ENCODE measurements at places on chromosomes 6 and 20.
A peak's percentile ranks its signal among the peaks of the same experiment; 100 is the strongest.

DNA sequence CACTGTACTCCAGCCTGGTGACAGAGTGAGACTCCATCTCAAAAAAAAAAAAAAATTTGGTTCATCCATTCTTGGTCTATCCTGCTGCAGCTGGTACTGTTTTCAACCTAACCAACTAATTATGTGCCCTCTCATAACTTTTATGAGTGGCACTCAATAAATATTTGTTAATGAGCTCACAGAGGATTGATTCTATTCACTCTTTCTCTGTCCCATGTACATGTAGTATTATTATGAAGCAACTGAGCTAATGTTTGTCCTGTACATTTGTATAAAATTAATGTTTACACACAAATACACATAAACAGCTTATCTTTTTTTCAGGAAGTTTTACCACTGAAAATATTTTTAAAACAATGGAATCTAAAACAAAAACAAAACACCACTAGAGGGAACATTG is 10.1 kb downstream of the RIPOR2 start:
- DNase-seq, result no peak

DNA sequence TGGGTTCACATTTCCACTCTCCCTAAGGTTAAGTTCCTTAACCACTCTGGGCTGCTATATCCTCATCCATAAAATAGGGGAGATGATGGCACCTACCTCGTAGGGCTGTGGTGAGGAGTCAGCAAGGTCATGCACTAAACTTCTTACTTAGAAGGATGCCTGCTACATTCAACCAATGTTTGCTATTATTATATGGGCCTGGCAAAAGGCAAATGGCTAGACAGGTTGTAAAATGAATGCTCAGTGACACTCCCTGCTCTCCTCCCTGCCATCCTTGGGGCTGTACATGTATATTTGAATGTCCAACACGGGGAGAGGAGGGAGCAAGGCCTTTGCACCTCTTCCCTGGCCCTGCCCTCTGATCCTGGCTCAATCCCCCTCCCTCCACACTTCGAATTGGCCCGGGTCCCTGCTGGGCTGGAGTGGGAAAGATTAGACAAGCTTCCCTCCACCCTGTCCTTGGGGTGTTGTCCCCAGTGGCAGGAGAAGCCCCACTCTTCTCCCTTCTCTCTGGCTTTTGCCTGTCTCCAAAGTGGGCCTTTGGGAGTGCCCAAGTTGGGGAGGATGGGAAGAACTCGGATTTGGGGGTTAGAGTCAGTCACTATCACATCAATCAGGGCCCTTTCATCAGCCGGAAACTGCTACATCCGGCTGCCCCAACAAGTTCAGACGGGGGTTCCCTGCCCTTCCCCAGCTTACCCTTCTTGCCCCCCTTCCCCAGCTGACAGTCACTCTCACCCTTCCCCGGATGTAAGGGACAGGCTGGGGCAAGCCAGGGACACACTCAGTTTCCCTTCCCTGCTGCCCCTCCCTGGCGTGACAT is 36.3 kb upstream of the VEGFA start:
- no peak for DNase-seq

GRCh38 chr6:105795913-105796517 is 290.1 kb upstream of the PRDM1 start:
- no peak for DNase-seq

DNA sequence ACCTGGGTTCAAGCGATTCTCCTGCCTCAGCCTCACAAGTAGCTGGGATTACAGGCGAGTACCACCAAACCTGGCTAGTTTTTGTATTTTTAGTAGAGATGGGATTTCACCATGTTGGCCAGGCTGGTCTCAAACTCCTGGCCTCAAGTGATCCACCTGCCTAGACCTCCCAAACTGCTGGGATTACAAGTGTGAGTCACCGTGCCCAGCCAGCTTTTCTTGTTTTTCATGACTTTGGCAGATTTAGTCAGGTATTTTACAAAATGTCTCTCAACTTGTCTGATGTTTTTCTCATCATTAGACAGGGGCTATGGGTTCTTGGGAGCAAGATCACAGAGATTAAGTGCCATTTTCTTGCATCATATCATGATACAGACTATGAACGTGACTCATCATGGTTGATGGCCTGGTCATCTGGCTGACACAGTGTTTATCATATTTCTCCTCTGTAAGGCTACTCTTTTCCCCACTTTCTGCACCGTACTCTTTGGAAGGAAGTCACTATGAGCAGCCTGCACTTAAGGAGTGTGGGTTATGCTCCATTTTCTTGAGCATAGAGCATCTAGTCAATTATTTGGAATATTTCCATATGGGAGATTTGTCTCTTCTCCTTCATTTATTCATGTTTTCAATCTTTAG is 67.8 kb downstream of the RNF182 start:
- no peak for DNase-seq

- no peak for DNase-seq
Observed at GRCh38 chr6:143939364-143939763, 68.7 kb downstream of the PLAGL1 start.

- no peak for DNase-seq
Observed at GRCh38 chr6:138555421-138555988, 56.2 kb upstream of the NHSL1 start.

GRCh38 chr6:85449818-85450759 is at the start of gene NT5E:
NT5E (plus strand) TSS chr6:85450083; CDS start chr6:85450140, 57 bp downstream.
- no peak for DNase-seq

DNA sequence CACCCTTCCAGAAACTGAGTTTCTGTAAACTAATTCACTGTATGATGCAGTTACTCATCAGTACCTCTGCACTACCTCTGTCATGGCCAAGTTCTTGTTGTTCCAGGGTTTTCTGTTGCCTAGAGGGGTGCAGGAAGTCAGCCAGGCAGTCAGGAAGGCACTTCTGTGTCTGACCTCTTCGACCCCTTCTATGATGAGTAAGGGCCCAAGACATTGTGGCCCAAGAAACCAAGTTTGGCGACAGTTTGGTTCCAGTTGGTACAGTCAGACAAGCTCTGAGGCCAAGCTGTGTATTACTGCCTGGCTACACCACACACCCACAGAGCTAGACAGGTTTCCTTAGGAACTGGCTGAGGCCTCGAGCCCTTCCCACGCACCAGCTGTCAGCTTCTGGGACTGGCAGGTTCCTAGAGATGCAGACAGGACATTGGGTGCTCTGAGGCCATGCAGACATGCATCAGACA is 41.2 kb downstream of the TRAF3IP2 start:
- DNase-seq, result peak; percentile 43

DNA sequence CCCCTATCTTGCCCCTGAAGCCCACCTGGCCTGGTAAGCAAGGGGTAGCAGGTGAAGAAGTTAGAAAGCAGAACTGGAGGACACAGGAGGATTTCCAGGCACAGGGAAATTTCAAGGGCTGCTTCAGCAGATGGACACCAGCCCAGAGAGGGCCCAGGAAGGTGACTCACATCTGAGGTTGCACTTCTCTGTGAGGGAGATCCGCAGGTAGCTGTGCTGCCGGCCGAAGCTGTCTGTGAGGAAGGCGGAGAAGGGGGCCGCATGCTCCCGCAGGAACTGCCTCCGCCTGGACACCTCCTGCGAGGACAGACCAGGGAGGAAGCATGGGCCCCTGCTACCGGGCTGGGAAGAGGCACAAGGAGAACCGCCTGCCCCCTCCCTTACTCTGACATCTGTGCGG is 7.1 kb downstream of the MOCS1 start:
- DNase-seq, result no peak

DNA sequence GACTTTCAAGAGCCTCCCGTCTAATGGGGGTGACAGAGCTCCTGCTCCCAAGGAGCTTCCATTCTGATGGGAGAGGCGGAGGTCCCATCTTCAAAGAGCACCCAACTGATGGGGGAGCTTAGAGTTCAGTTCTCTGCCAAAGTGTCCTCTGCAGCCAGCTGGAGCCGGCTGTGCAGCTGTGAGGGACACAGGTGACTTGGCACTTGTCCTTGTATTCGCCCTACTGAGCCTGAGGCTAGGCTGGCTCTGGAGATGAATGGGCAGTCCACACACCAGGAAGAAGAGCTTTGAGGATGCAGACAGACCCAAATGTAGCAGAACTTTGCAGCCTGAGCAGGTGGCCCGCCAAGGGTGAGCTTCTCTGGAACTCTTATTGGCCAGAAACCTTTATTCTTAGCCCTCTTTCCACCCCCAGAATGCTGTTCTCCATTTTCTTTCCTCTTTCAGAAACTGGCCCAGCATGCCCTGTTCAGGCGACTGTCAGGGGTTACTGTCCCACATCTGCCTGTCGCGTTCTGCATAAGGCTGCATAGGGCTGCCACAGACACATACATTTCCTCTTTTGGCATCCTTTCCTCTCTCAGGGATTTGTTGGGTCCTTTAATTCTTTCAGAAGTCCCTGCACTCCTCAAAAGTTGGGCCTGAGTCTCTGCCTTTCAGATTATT is 108.7 kb upstream of the LRFN2 start:
- peak; percentile 3 for DNase-seq

- DNase-seq, result no peak
Observed at GRCh38 chr20:51017251-51017650, 5.7 kb downstream of the KCNG1 start.

DNA sequence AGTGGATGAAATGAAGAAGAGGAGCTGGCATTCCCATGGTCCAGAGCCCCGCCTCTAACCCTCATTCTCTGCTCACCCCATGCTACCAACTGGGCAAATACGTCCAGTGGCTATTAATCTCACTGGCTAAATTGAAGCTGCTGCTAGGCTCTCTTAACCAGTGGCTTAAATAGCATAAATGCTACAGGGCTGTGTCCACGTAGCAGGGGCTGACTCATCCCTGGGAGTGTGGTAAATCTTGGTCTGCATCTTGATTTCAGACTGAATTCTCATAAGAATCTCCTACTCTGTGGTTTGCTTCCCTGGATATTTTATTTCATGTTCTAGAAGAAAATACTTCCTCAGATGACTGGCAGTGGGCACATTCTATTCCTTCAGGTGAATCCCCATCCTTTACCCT is 193.1 kb upstream of the ARG1 start:
- no peak for DNase-seq

DNA sequence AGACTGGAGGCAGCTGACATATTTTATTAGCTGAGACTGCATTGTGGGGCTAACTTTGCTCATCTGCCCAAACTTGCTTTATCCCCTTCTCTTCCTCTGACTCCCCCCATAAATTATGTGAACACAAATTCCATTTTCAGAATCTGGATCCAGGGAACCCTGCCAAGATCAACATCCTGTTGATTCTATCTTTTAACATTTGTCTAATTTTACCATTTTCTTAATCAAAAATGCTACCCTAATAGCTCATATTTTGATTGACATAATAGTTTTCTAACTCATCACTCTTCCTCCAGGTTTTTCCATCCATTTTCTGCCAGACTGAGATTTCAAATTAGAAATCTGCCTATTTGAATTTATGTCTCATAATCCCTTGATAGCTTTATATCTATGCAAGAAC is 184.7 kb upstream of the PRSS16 start:
- no peak for DNase-seq

GRCh38 chr6:113442040-113442439 is 415.1 kb upstream of the MARCKS start:
- DNase-seq, result peak; percentile 66

DNA sequence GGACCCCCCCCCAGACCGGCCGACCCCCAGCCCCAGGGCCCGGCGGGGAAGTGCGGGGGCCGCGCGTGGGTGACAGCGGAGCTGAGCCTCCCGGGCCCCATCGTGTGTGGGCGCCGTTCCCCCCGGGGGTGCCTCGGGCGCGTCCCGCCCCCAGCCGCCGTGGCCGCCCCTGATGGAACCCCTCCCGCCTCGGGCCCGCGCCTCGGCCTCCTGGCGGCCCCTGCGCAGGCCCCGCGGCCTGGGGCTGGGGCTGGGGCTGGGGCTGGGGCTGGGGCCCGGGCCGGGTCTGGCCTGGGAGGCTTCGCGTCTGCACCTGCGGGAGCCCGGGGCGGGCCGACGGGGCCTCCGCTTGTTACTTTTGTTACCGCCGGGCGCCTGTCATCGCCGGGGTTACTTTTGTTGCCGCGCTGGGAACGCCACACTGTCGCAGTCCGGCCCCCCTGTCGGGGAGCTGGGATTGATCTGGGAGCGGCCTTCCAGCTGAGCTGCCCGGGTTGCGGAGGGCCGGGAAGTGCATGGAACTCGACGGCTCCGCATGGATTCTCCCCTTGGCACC is 598 bp downstream of the OGFR start:
- peak; percentile 50 for DNase-seq

- no peak for DNase-seq
Observed at GRCh38 chr6:38997128-38997761, 51.3 kb upstream of the GLP1R start.

DNA sequence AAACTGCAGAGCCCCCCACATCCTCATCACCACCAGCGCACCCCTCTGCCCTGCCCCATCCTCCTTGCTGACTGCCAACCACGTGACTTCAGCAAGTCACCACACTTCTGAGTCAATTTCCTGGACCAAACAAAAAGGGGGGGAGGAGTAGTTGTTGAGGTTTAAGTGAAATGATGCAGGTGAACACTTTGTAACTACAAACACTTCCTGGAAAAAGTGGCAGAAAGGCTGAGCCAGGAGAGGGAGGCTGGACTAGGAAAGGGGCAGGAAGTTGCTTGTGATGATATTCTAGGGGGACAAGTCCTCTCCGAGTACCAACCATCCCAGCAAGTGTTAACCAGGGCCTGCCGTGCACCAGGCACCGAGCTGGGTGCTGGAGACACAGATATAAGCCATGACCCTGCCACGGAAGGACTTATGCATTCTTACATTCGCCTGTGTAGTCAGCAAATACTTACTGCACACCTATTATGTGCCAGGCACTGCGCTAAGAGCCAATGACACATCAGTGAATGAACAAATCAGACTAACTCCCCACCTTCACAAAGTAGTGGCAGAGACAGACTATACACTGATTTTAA is 67.3 kb downstream of the PREX1 start:
- DNase-seq, result no peak

GRCh38 chr6:169964486-169965180 is 213.2 kb downstream of the ERMARD start:
- DNase-seq, result no peak

GRCh38 chr6:111939902-111940301 is 66.7 kb upstream of the FYN start:
- no peak for DNase-seq

GRCh38 chr6:5365436-5366195 is 104.3 kb downstream of the FARS2 start:
- DNase-seq, result no peak

All from NCI-H1417 (cell line).